CD8-positive, alpha-beta memory T cell (primary cell): ENCODE measurements at places on chromosomes 5 and 9.

- no peak for DNase-seq
Observed at GRCh38 chr5:38546691-38547146, 9.7 kb downstream of the LIFR start.

GRCh38 chr9:130104491-130105193, 50.9 kb downstream of the GPR107 start:
- DNase-seq = no peak

DNA sequence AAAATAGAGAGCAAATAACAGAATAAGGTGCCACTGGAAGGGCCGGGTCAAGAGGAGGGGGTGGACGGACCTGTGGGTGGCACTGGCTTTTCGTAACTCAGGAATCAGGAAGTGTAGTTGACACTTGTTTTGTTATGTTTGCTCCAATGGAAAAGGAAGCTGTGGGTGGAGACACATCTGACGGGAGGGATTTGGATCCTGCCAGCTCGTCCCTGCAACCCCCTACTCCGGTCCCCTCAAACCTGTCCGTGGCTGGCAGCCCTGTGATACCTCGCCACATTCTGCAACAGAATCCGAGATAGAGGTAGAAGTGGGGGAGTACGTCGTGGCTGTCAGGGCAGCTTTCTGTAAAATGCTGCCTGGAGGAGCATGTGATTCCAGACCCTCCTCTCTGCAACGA, 104.2 kb upstream of the IER5L start:
- DNase-seq = no peak

DNA sequence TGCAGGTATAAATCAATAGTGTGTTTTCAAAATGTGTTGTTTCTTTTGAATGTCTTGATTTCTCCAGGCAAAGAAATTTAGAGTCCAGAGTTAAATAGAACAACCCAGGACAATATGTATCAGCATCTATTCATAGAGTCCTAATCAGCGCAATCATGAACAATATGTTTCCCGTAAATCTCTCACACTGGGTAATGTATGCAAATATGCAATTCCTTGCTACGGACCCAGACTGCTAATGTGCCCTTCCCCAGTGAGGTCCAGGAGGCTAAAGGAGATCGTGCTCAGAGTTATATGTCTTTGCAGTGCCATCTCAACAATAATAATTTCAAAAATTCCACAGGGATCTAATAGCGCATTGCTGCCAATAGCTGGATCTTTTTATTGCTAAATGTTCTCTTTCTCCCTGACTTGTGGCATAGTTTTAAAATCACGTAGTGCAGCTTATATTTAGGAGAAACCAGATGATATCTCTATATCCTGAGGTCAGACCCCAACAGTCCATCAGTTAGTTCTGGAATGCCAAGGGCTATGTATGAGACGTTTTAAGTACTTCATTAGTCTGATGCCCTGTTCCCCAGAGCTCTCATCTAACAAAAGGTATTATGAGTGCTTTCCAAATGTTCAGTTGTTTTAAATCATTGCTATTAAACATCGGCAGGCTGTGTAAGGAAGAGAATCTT, 145.1 kb downstream of the MARCHF11 start:
- no peak for DNase-seq

DNA sequence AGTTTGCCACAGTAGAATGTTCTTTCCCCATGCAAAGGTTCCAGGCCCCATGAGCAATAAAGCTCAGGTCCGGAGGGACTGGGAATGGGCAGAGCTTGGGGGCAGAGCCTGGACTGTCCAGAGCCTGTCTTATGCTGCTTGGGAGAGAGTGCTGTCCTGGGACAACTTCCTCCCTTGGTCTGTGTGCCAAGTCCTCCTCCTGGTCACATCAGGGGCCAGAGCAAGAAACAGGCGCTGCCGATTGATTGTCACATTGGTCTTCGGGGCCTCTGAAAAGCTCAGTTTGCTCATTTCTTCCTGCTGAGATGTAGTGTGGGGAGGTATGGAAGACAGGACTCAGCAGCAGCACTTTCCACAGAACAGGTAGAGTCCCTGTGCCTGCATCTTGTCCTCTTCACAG, 54.0 kb upstream of the FCN1 start:
- no peak for DNase-seq

- DNase-seq = no peak
Observed at GRCh38 chr5:175567954-175568353, 89.6 kb downstream of the SFXN1 start.

GRCh38 chr9:90556897-90557675, 85.5 kb downstream of the DIRAS2 start:
- no peak for DNase-seq

DNA sequence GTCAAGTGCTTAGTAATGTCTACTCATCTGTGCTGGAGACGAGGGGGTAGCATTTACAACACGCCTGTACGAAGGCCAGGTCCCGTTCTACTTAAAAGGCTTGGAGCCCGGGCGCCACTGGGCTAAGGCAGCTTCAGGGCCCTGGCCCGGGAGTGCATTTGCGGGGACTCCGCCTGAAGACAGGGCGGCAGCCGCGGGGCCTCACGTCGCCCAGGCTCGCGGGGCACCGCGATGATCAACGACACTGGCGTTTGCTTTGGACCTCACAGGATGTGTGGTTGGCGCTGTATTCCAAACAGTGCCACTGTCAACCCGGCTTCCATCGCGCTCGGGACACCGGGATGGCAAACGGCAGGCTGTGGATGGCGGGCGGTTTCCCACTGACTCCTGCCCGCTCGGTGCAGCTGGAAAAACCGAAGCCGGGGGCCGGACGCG, 1.1 kb upstream of the TENT4A start:
- DNase-seq = peak; percentile 62

- DNase-seq = peak; percentile 85
Observed at GRCh38 chr5:14581891-14582796, 552 bp downstream of the OTULINL start.

DNA sequence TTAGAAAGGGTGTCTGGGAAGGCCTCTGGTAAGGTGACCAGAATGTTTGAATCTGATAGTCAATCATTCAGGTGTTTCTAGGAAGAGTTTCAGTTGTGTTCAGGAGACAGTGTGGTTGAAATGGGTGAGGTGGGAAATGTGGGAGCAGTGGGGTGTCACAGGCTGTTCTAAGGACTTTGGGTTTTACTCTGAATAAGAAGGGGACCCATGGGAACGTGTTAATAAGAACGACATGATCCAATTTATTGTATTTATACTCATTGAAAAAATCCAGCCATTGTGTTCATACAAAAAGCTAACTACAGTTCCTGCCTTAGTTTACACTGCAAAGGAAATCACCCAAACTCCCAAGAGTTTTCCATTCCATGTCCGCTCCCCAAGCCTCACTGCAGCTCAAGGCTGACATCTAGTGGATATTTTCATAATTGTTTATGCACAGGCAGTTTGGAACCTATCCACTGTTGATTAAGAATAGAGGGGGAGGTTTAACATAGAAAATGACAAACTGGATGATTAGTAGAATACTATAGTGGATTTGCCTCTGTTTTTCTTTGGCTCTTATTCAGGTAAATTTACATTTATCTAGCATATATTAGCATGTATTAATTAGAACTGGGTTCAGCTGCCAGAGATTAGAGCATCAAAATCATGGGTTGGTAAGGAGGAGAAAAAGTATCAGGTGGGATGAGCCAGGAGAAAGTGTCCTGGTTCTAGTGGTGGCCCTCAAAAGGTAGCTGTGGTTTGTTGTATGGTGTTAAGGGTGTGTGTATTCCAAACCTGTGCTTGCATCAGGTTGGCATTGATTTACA, 17.7 kb downstream of the CAVIN4 start:
- DNase-seq = peak; percentile 28

DNA sequence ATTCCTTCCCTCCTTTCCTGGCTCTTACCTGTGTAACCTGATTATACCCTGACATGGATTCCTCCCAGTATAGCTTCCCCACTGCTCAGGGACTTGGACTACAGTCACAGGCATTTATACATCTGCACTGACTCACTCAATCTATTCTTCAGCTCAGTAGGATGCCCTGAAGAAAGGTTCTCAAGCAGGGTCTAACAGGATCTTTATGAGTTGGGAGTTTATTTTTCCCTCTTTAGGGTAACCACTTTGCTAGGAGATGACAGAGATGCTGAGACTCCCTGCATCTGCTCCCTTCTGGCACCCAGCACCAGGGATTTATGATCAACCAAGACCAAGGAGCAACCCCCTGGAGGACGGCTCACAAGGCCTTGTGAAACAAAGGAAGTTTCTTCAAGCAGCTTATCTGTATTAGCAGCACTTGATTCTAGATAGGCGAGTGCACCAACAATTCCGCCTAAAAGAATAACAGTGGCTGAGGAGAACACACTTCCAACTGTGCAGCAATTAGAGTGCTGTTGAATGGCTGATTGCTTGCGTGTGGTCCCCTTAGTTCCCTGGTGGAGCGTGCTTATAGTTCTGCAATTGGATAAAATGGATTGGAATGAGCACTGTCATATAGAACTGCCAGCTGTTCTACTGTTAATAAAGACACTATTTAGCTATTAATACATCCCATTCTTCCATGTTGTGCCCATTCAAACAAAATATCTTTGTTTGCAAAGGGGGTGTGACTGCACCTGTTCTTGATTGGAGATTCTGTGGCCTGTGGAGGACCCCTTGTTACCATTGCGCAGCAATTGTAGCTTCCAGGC, 482.6 kb downstream of the ZNF608 start:
- DNase-seq = no peak

GRCh38 chr5:102528600-102528999, 29.8 kb upstream of the SLCO6A1 start:
- no peak for DNase-seq

DNA sequence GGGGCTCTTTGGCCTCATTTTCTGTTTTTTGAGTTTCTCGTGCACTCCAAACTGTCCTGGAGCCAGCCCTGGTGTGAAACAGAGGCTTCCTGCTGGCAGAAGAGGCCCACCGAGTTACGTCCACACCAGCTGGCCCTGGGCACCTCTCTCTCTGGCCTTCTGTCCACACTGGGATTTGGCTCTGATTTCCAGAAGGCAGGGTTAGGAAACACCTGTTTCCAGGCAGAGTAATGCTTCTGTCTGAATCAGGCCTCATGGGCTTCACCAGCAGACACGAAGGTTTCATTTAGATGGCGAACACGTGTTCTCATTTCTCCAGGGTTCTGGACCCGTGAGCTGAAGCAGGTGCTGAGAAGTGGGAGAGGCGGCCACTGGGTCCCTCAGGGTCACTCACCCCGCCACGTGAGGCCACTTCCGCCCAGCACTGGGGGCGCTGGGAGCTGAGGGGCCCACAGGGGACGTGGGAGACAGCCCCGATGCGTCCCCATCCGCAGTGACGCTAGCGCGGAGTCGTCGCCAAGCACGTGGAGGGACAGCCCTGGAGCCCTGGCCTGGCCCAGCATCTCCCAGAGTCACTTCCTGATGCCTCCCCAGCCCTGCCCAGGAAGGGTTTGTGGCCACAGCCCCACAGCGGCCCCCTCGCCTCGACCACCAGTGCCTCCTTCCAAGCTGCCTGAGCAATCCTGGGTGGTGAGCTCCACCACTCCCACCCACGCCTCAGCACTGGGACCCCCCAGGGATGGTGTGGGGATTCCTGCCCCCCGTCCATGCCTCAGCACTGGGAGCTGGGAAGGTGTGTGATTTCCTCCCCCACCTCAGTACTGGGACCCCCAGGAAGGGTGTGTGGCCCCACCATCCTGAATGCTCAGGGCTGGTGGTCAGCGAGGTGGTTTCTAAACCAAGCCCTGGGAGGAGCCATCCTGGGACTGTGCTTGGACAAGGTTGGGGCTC, 4.9 kb upstream of the LRRC14B start:
- DNase-seq = no peak

DNA sequence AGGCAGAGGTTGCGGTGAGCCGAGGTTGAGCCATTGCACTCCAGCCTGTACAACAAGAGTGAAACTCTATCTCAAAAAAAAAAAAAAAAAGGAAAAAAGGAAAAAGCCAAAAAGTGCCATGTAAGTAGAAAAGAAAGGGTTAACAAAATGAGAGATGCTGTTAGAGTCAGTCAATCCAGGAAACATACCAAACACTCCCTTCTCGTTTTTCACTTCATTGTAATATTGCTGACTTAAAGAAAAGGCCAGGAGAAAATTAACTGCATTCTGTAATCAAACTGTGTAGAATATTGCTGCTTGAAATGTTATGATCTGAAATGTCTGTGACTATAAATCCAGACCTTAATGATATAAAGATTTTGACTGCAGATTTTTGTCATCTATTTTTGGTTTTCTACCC, 379.1 kb downstream of the ENC1 start:
- DNase-seq = no peak

DNA sequence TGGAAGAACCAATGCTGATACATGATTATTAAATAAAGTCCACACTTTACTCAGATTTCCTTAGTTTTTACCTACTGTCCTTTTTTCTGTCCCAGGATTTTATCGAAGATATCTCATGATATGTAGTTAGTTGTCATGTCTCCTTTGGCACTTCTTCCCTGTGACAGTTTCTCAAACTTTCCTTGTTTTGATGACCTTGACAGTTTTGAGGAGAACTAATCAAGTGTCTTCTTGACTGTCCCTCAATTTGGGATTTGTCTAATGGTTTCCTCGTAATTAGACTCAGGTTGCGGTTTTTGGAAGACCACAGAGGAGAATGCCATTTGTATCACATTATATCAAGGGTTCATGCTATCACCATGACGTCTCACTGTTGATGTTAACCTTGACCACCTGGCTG, 483.1 kb upstream of the ZNF608 start:
- DNase-seq = no peak

DNA sequence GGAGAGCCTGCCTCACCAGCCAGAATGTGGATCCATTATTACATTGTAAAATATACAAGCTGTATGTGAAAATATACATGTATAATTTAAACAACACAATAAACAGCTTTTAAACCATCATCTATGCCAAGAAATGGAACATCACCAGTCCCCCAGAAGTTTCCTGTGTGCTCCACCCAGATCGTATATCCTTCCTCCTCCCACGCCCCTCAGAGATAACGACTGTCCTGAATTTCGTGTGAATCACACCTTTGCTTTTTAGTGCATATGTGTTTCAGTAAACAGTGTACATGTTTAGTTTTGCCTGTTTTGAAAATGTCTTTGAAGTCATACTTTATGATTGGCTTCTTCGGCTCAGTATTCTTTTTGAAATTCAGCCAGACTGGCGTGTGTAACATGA, 134.6 kb upstream of the MYO10 start:
- no peak for DNase-seq
